IMR-90 (cell line): ENCODE measurements at places on chromosomes 13 and 19. TPM values are rescaled to one million over a fixed set of nuclear protein-coding genes. Genes with fewer than 3 reads are reported as not detected.
A peak's percentile ranks its signal among the peaks of the same experiment; 100 is the strongest.

DNA sequence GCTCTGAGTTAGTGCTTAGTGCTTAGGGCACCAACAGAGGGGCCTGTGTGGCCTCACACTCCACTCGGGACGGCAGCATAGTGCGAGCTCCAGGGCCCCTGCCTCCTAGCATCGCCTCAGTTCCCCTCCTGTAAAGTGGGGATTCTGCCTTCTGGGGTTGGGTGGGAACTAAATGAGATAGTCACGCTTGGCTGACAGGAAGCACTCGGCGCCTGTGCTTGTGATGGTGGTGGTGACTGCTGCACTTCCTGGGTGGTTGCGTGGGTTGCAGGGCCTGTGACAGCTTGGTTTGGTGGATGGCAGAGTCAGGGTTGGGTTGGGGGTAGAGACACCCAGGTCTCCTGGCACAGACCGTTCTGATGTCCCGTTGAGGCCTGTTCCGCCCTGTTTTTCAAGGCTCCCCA, 7.7 kb downstream of the PLEKHF1 start:
- H3K4me3 ChIP-seq: no peak overlapping the region
- peaks cover 5% of the 10 kb centered on the region for H3K4me1 ChIP-seq
- H3K27ac ChIP-seq: no peak overlapping the region

DNA sequence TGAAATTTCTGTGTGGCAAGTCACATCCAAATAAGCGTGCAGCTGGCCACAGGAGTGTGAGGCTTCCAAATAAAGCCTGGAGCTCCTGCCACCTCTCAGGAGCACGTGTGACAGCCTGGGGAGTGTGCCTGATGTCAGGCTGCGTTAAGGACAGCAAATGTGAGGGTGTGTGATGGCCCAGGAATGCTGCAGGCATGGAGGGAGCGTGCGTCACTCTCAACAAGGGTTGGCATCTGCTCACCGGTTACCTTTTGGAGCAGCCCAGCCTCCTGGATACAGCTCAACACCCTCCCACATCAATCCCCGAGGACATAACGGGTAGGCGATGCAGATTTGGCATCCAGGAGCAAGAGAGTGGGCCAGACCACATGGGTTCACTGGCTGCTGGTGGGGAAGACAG, 19.0 kb downstream of the NUMBL start:
- H3K27ac ChIP-seq: no peak overlapping the region
- no peak overlapping the region for H3K4me3 ChIP-seq
- H3K27me3 ChIP-seq: no peaks in the 10 kb centered on the region

The NCR1 gene
- total RNA-seq: not detected in 2 replicates

GRCh38 chr19:38842439-38843174, 7.2 kb downstream of the HNRNPL start:
- no peak overlapping the region for H3K27ac ChIP-seq
- no peak overlapping the region for H3K4me3 ChIP-seq
- H3K27me3 ChIP-seq: no peaks in the 10 kb centered on the region
- DNase-seq: no peak

GRCh38 chr13:27921421-27921960, 1.7 kb downstream of the PDX1 start:
- peaks cover 3% of the 10 kb centered on the region; the same call in 1 of the 2 replicates for H3K4me1 ChIP-seq
- H3K36me3 ChIP-seq: no peaks in the 10 kb centered on the region
- H3K27ac ChIP-seq: no peak overlapping the region

GRCh38 chr13:32125221-32125689, 93.7 kb downstream of the FRY start:
- peaks cover 2% of the 10 kb centered on the region; the same call in 1 of the 2 replicates for H3K4me1 ChIP-seq
- peaks cover 3% of the 10 kb centered on the region; the same call in 1 of the 2 replicates for H3K36me3 ChIP-seq
- no peaks in the 10 kb centered on the region for H3K27me3 ChIP-seq
- H3K27ac ChIP-seq: no peak overlapping the region
- peak; percentile 26 for DNase-seq

DNA sequence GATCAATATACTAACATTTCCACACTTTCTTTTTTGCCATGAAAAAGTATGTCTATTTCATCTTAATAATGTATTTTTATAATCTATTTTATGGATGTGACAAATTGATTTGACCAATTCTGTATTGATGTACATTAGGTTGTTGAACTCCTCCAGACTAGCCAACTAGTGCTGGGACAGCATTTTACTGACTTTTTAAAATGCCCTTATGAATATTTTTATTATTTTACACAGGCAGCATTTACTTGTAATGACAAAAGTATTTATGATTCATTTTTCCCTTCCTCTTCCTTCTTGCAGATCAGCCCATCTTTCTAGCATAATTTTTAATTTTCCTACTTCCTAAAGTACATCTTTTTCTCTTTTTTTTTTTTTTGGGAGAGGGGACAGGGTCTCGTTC, 918 bp upstream of the FUZ start:
- no peak for DNase-seq
- no peaks in the 10 kb centered on the region for H3K36me3 ChIP-seq
- H3K27me3 ChIP-seq: no peaks in the 10 kb centered on the region
- peaks cover 4% of the 10 kb centered on the region for H3K4me1 ChIP-seq
- H3K4me3 ChIP-seq: no peak overlapping the region

- no peaks in the 10 kb centered on the region for H3K36me3 ChIP-seq
- H3K4me3 ChIP-seq: no peak overlapping the region
- DNase-seq: peak; percentile 86
- peaks cover 3% of the 10 kb centered on the region for H3K27me3 ChIP-seq
- H3K4me1 ChIP-seq: no peaks in the 10 kb centered on the region
These were observed 43.5 kb downstream of the NEK5 start for GRCh38 chr13:52085421-52085820.

DNA sequence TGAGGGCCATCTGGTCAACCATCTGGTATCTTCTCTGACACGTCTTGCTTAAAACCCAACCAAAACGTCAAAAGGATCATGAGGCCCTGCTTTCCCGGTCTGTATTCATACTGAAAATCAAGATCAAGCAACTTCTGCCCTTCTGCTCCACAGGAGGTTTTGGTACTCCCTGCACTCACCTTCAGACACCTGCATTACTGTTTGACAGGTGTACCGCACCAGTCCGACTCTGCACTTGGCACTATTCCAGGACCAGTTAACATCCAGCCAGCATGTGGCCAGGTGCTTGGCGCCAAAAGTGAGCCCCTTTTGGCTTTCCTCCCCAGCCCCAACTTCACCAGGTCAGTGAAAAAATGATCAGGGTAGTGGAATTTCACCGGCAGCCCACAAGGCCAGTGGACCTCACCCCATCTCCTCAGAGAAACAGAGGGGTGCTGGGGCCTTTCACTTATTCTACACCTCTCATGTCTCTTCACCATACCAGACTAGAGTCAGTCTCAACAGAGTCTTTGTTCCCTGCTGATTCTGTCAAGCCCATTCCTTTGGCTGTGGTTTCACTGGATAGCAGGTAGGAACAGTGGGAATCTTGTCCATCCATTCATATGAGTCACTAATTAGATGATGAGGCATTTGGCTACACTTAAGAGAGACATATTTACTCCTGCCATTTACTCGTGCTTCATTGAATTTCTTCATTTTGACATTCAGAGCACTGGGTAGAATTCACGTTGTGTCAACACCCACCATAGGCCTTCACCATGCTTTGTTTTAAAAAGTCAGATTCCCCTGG, 85.3 kb downstream of the ZNF726 start:
- H3K4me1 ChIP-seq: no peaks in the 10 kb centered on the region
- H3K27me3 ChIP-seq: no peaks in the 10 kb centered on the region

DNA sequence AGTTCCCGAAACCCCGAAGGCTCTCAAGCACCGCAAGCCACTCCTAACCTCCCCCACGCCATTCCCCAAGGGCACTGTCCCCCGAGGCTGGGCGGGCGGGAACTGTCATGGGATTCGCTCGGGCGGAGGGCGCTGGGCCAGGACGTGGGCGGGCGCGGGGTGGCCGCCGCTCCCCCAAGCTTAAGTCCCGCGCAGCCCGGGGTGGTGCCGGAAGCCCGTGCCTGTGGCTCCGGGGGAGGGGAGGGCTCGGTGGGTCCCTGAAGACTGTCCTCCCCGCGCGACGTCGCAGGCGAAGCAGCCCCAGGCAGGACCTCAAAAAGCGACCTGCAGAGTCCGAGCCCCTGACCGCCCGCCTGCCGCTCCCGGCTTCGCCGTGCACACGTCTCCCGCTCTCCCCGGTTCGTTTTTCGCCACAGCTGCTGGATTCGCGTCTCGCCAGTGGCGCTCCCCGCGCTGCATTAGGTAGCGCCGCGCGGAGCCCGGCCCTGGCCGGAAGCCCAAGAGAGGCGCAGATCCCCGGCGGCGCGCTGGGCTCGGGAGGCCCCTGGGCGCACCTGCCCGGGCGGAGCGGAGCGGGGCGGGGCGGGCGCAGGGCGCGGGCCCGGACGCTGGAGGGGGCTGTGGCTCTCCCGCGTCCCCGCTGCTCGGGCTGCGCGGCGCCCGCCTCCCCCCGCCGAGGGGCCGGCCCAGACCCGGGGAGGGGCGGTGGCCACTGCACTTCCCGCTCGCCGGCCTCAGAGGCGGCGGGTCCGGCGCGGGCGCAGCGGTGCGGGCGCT, at the start of gene FARP1:
TSS of gene FARP1 (plus strand) at position 715 of the 777 bp plus-strand sequence. CDS start 70,149 bp downstream, outside the sequence.
- H3K27ac ChIP-seq: peak within 1 kb of the TSS; percentile 90
- DNase-seq: peak; percentile 65
- no peaks in the 10 kb centered on the region; the same call in 1 of the 2 replicates for H3K27me3 ChIP-seq
- peak within 1 kb of the TSS; percentile 95 for H3K4me3 ChIP-seq

The OR7G2 gene
- not detected in 2 replicates for total RNA-seq

DNA sequence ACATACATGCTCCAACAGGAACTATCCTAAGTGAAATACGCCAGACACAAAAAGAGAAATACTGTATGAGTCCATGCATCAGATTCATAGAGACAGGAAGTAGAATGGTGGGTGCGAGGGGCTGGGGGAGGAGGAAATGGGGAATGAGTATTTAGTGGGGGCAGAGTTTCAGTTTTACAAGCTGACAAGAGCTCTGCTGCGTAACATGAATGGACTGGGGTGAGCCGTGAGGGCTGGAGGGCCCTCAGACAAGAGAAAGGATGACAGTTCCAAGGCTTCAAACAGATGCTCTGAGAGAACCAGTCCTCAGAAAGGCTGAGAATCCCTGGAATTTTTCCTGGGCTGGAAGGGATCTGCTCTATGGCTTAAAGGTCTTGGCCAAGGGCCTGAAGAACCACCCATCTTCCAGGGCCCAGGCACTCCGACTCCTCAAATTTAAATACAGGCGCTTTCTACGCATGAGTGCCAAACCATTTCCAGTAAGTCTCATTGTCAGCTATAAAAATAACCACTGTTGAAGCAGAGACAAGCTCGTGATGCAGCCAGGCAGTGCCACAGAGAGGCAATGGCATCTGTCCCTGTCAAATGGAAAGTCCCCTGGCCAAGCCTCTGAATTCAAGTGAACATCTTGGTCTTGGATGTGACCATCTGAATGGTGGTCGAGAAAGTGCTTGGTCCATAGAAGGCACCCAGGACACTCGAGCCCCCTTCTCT, 17.5 kb downstream of the KLF2 start:
- H3K27me3 ChIP-seq: no peaks in the 10 kb centered on the region
- DNase-seq: no peak
- no peak overlapping the region for H3K4me3 ChIP-seq
- H3K27ac ChIP-seq: no peak overlapping the region

- H3K27ac ChIP-seq: no peak overlapping the region
- H3K36me3 ChIP-seq: no peaks in the 10 kb centered on the region
- no peak overlapping the region for H3K4me3 ChIP-seq
- H3K27me3 ChIP-seq: no peaks in the 10 kb centered on the region
- H3K4me1 ChIP-seq: peaks cover 4% of the 10 kb centered on the region
These were observed 14.6 kb downstream of the RAB20 start for GRCh38 chr13:110546926-110547325.

- no peaks in the 10 kb centered on the region; the same call in 1 of the 2 replicates for H3K27me3 ChIP-seq
- H3K36me3 ChIP-seq: no peaks in the 10 kb centered on the region
- DNase-seq: no peak
- H3K4me3 ChIP-seq: no peak overlapping the region
- H3K27ac ChIP-seq: no peak overlapping the region
These were observed 964 bp downstream of the SPINT2 start for GRCh38 chr19:38265213-38265861.

DNA sequence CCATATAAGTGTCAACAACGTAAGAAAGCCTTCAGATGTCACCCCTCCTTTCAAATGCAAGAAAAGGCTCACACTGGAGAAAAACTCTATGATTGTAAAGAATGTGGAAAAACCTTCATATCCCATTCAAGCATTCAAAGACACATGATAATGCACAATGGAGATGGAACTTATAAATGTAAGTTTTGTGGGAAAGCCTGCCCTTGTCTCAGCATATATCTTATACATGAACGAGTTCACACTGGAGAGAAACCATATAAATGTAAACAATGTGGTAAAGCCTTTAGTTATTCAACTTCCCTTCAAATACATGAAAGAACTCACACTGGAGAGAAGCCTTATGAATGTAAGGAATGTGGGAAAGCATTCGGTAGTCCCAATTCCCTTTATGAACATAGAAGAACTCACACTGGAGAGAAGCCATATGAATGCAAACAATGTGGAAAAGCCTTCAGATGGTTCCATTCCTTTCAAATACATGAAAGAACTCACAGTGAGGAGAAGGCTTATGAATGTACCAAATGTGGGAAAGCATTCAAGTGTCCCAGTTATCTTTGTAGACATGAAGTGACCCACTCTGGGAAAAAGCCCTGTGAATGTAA, 11.1 kb downstream of the ZNF844 start:
- no peaks in the 10 kb centered on the region for H3K4me1 ChIP-seq
- peaks cover 46% of the 10 kb centered on the region for H3K36me3 ChIP-seq
- DNase-seq: no peak
- H3K27ac ChIP-seq: no peak overlapping the region

DNA sequence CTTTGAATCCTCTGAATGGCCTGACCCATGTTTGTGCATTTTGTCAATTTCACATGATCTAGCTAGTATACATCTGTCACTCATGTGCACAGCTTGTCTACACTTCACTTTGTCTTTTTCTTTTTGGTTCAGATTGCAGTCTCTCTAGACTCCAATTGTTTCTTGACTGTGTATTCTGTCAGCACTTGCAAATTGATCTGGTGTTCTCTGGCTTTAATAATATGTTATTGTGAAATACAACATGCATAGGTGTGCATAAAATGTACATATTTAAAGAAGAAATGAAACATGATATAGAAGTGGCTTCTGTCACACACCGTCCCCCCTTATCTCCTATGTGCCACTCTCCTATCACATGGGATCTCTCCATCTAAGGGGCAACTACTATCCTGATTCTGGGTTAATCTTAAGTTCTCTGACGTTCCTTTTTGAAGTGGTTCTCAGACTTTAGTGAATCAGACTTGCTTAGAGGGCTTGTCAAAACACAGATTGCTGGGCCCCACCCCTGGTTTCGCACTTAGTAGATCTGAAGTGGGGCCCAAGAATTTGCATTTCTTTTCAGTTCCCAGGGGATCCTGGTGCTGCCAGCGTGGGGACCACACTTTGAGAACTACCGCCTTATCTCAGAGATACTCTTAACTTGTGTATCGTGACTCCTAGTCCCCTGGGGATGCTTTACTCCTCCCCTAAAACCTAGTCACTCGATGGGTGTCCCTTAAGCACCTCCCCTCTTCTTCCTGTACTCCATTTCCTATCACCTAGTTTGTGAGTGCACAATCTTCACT, 5.8 kb downstream of the KRTDAP start:
- no peaks in the 10 kb centered on the region for H3K4me1 ChIP-seq
- no peaks in the 10 kb centered on the region for H3K36me3 ChIP-seq
- no peak overlapping the region for H3K27ac ChIP-seq
- peaks cover 18% of the 10 kb centered on the region for H3K27me3 ChIP-seq

GRCh38 chr19:46809534-46810272, 21.3 kb upstream of the SLC1A5 start:
- H3K27me3 ChIP-seq: no peaks in the 10 kb centered on the region
- peaks cover 6% of the 10 kb centered on the region for H3K4me1 ChIP-seq
- DNase-seq: no peak

The STOML3 gene
- not detected in 2 replicates for total RNA-seq
